Esophagus squamous epithelium (tissue), 5 donors: ENCODE measurements at places on chromosomes 12 and 14. TPM values are rescaled to one million over a fixed set of nuclear protein-coding genes. Genes with fewer than 3 reads are reported as not detected.

Gene CBLN3
- 0.95 TPM for total RNA-seq

DNA sequence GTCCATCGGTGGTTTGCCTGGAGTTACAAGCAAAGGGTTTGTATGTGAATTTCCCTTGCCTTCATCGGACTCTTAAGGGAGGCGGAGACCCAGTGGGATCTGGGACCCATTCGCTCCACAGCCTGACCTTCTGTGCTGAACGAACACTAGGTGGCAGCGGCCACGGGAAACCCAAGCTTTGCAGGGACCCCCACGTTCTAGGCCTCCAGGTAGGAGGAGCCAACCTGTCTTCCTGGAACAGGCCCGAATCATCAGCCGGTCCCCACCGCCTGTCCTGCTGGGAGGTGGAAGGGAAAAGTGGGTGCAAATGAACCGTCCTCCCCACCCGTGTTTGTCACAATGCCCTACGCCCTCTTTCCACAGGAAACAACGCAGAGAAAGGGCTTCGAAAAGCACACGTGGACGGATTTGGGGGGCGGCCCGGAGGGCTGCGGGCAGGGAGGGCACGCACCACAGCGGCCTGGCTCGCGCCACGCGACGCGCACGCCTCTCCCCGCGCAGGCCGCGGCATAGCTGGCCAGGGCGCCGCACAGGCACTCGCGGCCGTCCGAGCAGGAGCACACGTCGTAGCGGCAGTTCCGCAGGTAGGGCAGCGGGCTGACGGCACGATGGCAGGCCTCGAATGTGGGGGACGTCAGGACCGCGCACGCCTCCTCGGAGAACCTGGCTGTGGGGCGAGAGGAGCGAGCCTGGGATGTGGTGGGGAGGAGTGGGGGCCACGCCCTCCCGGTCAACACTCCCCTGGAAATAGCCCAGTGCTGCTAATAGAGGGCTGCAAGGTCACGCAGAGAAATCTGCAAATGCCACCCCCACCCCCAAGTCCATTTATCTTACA lies 67.8 kb downstream of the VWF start:
- no peak for DNase-seq

GRCh38 chr14:73859145-73859544 lies 7.5 kb downstream of the PTGR2 start:
- no peak for DNase-seq

DNA sequence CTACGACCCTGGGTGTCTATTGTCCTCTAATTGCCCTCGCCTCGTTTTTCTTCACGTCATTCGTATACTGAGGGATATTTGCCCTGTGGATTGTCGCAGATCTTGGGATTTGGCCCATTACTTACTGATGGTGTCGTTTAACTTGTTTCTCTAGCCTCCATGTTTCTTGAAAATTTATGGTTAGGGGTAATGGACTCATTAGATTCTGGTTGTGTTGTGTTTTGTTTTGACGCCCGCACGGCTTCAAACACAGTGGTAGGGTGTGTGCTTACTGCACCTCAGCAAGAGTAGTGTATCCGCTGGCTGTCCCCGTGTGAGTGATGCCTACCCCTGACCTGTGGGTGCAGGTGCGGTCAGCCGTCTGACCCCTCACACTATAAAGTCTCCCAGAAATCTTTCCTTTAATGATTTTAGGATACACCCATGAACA lies 874 bp upstream of the RNU6-8 start:
- DNase-seq = no peak

DNA sequence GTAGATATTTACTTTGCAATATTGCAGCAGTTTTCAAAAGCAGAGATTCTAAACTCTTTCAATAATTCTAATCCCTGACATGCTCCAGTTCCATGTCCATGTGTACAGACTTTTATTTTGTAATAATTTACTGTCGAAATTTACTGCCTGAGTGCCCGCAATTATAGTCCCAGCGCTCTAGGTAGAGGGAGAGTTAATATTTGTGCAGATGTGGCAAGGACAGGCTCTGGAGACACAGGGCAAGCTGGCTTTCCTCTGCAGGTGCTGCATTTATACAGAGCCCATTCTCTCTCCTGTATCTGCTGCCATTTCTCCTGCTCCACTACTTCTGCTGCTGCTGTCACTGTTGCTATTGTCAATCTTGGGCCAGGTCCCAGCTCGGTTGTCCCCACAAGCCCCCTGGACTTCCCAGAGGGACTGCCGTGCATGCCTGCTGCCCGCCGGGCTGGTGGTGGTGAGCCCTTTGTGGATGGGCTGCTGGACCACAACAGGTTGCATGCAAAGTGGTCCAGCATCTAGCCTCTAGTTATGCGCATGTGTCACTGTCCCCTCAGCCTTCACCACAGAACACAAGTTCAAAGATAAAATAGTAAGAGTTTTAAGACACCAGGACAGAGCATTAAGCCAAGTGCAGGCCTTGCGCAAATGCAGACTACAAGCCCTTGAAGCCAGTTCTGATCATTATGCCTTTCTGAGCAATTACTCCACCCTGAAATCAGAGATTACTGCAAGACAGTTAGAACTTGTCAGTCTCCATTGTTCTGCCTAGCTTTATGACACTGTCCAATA lies 40.8 kb upstream of the CSRP2 start:
- no peak for DNase-seq
